Cerebellar nuclear complex (tissue), 1 donor: ENCODE measurements at places on chromosomes 13 and 19.

DNA sequence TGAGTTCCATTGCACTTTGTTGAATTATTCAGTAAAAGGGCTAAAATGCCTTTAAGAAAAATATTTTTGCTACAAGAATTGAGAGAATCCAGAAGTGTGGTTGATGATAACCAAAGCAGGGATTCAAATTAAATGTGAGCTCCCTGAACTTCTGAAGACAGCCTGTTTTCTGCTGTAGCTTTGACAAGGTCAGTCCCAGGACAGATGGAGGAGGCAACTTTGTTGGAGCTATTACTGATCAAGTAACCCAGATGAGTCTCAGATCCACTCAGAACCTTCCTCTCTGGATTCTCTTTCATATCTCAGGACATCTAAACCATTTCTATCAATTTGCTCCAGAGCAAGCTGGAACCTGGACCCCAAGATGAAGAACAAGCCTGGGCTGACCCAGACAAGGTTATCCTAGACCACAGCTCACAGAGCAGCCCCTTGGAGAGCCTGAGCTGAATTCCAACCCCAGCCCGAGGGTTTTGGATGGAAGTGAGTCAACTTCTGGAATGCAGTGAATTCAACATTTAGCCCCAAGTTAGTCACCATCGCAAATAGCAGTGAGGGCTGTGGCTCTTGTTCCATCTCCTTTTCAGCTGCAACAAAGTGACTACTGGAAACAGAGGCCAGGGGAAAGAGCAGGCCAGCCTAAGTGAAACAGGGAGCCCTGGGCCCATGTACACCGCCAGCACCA lies 137.8 kb upstream of the TSC22D1 start:
- no peak for DNase-seq

DNA sequence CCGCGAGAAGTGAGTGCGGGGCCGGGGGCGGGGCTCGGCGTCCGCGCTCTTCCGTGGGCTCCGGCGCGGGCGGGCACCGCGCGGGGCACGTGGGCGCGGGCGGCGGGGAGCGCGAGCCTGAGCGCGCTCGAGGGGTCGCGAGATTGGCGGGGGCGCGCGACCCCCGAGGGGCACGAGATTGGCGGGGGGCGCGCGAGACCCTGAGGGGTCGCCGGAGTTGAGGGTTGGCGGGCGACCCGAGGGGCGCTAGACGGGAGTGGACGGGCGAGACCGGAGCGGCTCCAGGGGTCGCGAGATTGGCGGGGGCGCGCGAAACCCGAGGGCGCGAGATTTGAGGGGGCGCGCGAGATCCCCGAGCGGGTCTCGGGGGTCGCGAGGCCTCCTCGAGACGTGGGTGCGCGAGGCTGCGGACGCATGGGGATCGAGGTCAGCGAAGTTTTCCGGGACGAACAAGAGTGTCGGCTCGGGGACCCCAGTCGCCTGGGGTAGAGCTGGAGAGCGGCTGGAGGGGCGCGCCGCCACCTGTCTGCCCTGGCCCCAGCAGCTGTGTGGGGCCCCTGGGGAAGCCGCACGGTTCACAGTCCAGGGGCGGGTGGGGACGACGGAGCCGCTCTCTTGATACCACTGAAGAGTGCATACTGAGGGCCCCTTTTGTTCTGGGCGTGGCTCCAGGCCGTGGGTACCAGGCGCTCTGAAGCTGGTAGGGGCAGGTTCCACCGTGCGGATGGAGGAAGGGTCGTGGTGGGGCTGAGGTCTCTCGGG lies 682 bp downstream of the SSBP4 start:
- DNase-seq = no peak

DNA sequence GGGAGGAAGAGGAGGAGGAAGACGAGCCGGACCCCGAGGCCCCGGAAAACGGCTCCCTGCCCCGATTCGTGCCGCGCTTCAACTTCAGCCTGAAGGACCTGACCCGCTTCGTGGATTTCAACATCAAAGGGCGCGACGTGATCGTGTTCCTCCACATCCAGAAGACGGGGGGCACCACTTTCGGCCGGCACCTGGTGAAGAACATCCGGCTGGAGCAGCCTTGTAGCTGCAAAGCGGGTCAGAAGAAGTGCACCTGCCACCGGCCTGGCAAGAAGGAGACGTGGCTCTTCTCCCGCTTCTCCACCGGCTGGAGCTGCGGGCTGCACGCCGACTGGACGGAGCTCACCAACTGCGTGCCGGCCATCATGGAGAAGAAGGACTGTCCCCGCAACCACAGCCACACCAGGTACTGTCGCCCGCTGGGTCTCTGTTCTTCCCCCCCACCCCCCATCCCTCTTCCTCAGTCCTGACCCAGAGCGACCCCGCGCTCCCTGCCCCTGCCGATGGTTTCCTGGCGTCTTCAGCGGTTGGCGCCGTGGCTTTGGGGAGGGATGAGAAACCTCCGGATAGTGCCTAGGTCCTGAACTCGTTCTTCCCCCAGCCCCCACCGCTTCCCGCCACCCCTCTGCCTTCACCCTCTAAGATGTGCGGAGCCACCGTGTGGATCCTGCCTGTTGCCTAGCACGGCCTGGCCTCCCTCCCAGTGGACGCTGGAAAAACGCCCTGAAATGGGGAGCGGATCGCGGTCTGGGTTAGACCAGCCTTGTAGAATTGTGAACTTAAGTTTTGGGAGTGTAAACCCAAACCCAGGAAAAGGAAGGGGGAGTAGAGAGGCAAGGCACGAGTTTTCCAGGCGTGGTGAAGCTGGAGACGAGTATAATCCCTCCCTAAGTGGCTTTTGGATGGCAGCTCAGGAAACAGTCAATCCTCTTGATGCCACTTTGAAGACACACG lies 1.5 kb downstream of the HS6ST3 start:
- DNase-seq = no peak

- DNase-seq = no peak
These were observed 34.0 kb downstream of the LRCH1 start for GRCh38 chr13:46586751-46587514.

- no peak for DNase-seq
These were observed 63.9 kb upstream of the SLITRK5 start for GRCh38 chr13:87607266-87607665.

DNA sequence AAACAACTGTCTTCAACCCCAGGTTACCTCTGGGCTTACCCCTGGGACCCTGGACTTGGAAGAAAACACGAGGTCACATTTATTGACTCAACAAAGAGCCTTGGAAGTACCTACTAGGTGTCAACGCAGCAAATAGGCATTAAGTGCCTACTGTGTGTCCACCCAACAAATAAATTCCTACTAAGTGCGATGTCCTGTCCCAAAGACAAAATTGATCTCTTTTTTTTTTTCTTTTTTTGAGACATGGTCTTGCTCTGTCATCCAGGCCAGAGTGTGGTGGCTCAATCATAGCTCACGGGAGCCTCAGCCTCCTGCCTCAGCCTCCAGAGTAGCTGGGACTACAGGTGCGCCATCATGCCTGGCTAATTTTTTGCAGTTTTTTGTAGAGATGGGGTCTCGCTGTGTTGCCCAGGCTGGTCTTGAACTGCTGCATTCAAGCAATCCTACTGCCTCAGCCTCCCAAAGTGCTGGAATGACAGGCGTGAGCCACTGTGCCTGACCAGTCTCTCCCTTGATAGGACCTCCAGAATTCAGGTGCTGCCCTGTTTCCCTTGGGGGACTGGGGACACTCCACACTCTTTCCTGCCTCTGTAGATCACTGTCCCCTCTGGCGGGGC lies 589 bp upstream of the S1PR2 start:
- DNase-seq = no peak

DNA sequence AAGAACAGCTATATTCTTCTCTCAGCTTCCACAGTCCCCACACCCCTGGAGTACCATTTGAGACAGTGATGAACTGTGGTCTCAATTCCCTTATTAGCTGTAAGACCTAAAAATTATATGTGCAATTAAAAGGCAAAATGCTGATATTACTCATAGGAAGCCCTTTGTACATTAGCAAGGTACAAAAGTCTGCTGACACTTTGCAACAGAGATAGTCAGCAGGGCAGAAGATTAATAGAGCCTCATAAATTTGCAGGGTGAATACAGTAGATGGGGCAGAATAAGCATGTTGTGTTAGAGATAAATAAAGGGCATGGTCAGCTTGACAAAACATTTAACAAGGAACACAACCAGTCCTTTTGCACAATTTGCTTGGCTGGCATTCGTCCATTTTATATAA lies 210.0 kb upstream of the OBI1 start:
- no peak for DNase-seq

- DNase-seq = no peak
These were observed 35.7 kb upstream of the MATK start for GRCh38 chr19:3821857-3822364.

- DNase-seq = no peak
These were observed 86.7 kb downstream of the DNAJC15 start for GRCh38 chr13:43110036-43110435.

DNA sequence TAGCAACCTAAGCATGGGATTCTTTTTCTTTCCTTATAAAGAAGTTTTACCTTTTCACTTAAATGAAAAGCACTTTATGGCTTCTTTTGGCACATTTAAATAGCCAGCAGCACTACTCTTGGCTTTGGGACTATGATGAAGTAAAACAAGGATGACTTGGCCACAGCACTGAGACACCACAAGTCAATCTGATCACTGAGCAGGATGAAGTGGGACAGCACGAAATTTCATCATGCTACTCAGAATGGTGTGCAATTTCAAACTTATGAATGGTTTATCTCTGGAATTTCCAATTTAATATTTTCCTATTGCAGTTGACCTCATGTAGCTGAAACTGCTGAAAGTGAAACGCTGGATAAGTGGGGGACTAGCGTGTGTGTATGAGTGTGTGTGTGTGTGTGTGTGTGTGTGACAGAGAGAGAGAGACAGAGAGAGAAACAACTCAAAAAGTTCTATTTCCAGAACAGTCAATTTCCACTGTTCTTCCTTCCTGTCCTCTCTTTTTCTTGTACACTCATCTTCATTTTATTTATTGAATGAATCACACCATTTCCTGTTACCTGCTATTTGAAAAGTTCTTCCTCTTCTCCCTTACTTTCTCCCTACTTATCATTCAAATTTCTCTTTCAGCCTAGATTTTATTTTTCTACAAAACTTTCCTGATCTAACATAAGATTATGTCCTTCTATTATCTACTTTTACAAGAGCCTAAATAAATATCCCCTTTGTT lies 414.2 kb upstream of the MIR17HG start:
- DNase-seq = no peak

- DNase-seq = no peak
These were observed 1.9 kb downstream of the TPM4 start for GRCh38 chr19:16077984-16078758.

DNA sequence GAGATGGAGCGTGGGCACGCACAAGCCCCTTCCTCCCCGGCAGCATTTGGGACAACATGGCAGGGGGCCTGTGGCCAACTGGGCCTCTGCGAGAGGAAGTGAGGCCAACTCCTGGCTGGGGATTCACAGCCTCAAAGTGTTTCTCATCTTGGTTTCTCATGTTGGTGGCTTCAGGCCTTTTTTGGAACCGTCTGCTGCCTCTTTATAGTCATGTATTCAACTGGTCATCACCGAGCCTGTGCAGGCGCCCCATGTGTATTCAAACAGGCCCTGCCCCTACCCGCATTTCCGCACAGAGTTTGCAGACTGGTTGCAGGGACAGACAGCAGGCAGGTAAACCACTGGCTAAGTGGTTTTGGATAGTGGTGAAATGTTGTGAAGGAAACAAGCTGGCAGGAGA lies 17.3 kb upstream of the RELB start:
- no peak for DNase-seq

DNA sequence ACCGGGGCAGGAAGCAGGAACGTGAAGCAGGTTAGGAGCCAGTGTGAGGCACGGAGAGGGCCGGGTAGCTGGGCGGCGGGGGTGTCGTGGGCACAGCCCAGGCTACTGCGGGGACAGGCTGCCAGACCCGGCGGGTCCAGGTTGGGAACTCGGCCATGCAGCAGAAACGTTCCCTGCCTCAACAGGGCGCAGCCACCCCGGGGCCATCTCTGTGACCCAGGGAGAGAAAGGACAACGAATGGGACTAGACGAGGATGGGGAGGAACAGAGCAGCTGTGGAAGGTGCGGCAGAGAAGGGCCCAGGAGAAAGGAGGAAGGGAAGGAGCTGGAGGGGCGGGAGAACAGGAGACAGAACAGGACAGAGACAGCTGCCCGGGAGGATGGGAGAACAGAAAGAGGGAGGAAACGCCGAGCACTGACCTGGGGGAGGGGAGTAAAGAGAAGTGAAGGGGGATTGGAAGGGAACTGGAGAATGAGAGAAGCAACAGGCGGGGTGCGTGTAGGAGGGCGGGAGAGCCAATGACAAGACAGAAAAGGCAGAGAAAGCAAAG lies 12.9 kb upstream of the GARIN5A start:
- DNase-seq = no peak

GRCh38 chr19:11950312-11950711 lies 14.5 kb upstream of the ZNF763 start:
- no peak for DNase-seq

DNA sequence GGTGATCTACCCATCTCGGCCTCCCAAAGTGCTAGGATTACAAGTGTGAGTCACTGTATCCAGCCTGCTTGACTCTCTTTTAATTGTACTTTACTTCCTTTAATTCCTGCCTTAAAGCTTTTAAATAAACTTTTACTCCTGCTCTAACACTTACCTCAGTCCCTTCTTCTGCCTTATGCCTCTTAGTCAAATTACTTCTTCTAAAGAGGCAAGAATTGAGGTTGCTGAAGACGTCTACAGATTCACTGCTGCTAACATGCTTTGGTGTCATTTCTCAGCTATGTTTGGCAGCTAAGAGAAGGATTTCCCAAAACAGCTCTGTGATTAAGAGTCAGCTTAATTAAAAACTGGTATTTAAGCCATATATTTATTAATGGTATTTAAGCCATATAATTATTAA lies 32.9 kb upstream of the CD177 start:
- no peak for DNase-seq

DNA sequence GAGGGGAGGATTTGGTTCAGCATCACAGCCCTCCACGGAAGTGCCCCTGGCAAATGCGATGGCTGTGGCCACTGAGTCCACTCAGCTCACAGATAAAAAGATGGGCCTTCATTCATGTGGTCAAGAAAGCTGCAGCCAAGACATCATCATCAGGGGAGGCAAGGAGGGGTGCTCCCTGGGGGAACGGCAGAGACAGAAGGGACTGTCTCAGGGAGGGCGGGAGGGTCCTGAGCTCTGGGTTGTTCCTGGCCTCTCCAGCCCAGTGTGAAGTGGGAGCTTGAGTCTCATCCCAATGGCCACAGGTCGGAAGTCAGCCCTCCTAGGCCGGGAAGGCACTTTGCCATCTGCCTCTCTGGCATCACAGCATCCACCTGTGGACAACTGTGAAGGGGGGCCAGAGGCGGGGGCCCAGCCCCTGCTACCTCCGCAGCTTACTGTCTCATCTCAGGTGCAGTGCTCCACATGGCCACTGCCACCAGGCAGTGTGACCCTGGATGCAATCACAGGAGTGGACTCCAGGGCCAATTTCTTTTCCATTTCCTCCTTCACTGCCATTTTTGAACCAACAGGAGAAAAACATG lies 137.8 kb upstream of the SOX1 start:
- no peak for DNase-seq
